ENCODE measurements at places on chromosomes 16 and 17.

DNA sequence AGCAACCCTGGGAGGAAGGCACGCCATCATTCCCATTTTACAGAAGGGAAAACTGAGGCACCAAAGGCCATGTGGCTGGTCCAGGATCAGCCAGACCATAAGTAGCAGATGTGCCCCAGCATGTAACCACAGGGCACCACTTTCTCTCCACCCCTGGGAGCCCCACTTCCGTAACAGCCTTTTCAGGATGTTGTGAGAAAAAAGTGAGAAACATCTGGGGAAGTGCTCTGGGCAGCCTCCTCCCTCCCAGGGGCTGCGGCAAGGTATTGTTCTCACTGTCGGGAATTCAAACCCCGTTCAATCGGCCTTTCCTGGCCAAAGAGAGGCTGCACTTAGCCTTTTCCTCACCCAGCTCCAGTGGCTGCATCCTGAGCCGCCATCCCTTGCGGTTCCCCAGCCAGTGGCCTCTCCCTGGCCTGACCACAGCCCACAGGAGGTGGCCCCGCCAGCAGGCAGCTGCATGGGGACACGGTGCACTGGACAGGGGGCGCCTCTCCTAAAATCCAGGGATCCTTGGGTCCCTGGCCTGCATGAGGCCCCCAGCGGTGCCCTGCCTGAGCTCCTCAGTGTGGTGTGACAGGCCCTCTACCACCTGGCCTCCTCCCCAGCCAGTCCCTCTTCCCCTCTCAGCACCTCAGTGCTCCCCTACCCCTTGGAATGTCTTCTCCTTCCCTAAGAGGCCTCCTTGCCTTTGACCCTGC, 5.7 kb upstream of the CDH5 start:
- no peak for DNase-seq

GRCh38 chr17:32015245-32016013, 8.2 kb downstream of the LRRC37B start:
- no peak for DNase-seq

GRCh38 chr17:78138204-78139060, 7.8 kb upstream of the C17orf99 start:
- DNase-seq: no peak

- DNase-seq: no peak
Observed at GRCh38 chr17:64777415-64778239, 115.5 kb upstream of the SMURF2 start.

- no peak for DNase-seq
Observed at GRCh38 chr17:44197980-44198720, 1.5 kb downstream of the ATXN7L3 start.

DNA sequence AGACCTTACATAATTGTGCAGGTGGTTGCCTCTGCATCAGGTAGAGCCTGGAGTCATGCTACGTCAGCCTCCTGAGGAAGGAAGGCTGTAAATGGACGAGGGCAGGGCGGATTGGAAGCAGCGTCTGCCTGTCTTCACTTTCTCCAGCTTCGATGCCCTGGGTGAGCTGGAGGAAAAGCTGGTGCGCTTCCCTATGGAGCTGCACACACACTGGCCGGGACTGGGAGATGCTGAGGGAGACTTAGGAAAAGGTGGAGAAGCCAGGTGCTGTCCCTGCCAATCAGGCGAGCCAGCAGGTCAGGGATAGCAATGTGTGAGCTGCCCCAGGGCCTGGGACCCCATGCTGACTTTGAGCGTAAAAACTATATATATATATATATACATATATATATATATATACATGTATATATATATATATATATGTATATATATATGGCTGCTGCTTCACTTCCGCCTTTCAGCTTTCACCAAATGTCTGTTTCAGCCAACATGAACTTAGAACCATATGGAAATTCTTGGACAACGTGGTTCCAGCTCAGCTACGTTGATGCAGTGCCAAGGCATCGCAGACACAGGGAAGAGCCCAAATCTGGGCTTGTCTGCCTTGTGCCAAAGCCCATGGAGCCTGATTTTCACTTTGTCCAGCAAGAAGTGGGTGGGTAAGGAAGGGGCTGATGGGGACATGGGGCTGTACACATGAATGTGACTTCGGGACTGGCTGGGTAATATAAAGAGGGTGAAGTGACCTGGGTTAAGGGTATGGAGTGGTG, 71.5 kb upstream of the NKD1 start:
- DNase-seq: no peak

GRCh38 chr17:3974138-3974687, 10.0 kb upstream of the ATP2A3 start:
- DNase-seq: no peak

DNA sequence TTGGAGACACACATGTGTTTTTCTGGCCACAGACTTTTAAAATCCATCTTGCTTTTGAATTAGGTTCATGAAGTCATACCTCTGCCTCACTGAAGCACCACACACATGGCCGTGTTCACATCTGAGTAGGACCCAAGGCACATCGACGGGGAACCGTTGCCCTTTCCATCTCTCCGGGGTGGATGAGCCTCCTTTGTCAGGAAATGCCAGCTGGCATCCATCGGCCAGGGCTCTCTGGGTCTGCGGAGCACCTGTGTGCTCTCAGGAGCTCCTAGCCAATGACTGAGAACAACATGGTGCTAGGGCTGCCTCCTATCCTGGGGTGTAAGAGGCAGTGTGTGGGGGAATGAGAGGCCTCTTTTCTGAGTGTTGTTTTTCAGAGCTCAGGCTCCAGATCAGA, 24.5 kb upstream of the NKD1 start:
- DNase-seq: no peak

Measured in AG09309 (cell line).